Endothelial cell of umbilical vein (primary cell): ENCODE measurements at places on chromosomes 5 and 9. TPM values are rescaled to one million over a fixed set of nuclear protein-coding genes. Genes with fewer than 3 reads are reported as not detected.

Gene PCDH1
- 136 and 170 TPM in 2 replicates for total RNA-seq

Gene CARD6
- 21.1 and 23.8 TPM in 2 replicates for total RNA-seq

Gene IQGAP2
- total RNA-seq: 4.7 and 5.7 TPM in 2 replicates

Gene UBAC1
- total RNA-seq: 36.5 and 39.5 TPM in 2 replicates

Gene CMBL
- total RNA-seq: 14.3 and 15.9 TPM in 2 replicates

Gene OR13C4
- total RNA-seq: not detected in 2 replicates

Gene PCDHB14
- total RNA-seq: 0.55 and 1.0 TPM in 2 replicates

Gene DEPDC1B
- total RNA-seq: 14.2 and 18.7 TPM in 2 replicates

Gene IFNB1
- not detected in 2 replicates for total RNA-seq

Gene CXCL14
- total RNA-seq: not detected in 2 replicates

Gene FBLL1
- 0.44 and 0.48 TPM in 2 replicates for total RNA-seq

Gene C5orf52
- not detected in 2 replicates for total RNA-seq

Gene ERBIN
- 55.6 and 60.1 TPM in 2 replicates for total RNA-seq

Gene GLRA1
- not detected in 2 replicates for total RNA-seq

Gene SPINK13
- not detected in 2 replicates for total RNA-seq

Gene DOCK8
- total RNA-seq: 1.3 and 12.0 TPM in 2 replicates

Gene ATG10
- total RNA-seq: 3.9 and 5.9 TPM in 2 replicates

Gene PCDHGB1
- 0.58 and 0.62 TPM in 2 replicates for total RNA-seq

Gene GRM6
- not detected in 2 replicates for total RNA-seq

Gene TMEM267
- 8.6 and 11.6 TPM in 2 replicates for total RNA-seq

Gene RASEF
- 0.05 and 0.11 TPM in 2 replicates for total RNA-seq

Gene KCNMB1
- total RNA-seq: 0.29 TPM in 1 of 2 replicates, not detected in the other

Gene OR1J2
- not detected in 2 replicates for total RNA-seq

Gene CDKN2B-AS1
- 1.9 and 2.4 TPM in 2 replicates for total RNA-seq

Gene PRRT1B
- total RNA-seq: not detected in 2 replicates

Gene DRD1
- total RNA-seq: not detected in 2 replicates

Gene SPOCK1
- 280 and 404 TPM in 2 replicates for total RNA-seq

Gene PCDHA13
- not detected in 2 replicates for total RNA-seq

Gene CXXC5
- 2.7 and 5.9 TPM in 2 replicates for total RNA-seq

Gene AQP7
- 2.3 and 3.7 TPM in 2 replicates for total RNA-seq

Gene BNC2
- total RNA-seq: 33.1 and 34.3 TPM in 2 replicates

Gene WASHC1
- 10.3 and 12.3 TPM in 2 replicates for total RNA-seq

Gene LMX1B
- total RNA-seq: not detected in 2 replicates

Gene PDGFRB
- 1.0 and 1.7 TPM in 2 replicates for total RNA-seq

Gene STOM
- total RNA-seq: 138 and 170 TPM in 2 replicates

Gene PLAC8L1
- total RNA-seq: 0.80 and 1.1 TPM in 2 replicates

Gene GABRA6
- total RNA-seq: not detected in 2 replicates

Gene BAAT
- total RNA-seq: not detected in 2 replicates

Gene FAM221B
- not detected in 2 replicates for total RNA-seq

Gene RGS14
- total RNA-seq: 4.3 and 4.8 TPM in 2 replicates

Gene CATSPER3
- total RNA-seq: 0.71 TPM in 1 of 2 replicates, not detected in the other
